Fibroblast of gingiva (primary cell): ENCODE measurements at places on chromosomes 6 and 20.

DNA sequence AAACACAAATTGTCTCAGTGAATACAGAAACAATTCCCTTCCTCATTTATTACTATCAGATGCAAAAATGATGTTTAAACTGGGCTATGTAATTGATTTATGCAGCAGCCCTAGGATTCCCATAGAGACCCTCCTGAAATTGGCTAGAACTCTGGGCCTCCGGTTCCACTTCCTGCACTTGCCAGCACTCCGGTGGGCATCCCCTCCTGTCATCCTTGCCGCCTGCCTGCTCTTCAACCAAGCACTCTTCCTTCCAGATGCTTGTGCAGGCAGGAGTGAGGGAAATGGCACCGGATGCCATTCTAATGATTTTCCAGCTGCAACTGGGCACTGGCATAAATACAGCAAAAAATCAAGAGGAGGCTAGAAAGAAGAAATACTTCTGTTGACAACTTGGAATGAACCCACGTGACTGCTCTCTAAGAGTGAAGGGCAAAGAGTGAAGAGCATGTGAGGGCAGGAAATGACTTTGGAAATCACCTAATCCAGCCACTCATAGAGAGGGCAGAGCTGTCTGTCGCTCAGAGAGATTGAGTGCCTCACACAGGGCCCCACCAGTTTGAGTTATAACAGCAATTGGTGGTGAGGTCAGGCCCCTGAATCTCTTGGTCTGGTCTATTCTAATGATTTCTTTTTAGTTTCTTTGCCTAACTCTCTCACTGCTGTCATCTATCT is 3.7 kb upstream of the NEDD9 start:
- DNase-seq, result no peak

DNA sequence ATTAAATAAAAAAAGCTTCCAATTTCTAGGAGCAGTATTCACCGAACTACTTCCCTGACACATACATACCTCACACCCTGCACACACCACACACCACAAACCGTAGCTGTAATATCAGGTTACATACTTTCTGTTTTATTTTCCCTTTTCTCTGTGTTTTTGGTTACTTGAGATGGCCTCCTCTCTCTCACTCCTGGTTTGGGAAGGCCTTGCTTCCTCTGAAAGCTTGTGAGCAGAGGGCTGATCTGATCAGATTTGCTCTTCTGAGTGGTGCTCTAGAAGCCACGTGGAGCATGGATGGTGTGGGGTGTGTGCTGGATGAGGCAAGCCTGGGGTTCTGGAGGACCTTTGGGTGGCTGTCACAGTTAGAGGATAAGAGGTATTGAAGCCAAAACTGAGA is 20.9 kb downstream of the UTRN start:
- DNase-seq, result peak; percentile 43

DNA sequence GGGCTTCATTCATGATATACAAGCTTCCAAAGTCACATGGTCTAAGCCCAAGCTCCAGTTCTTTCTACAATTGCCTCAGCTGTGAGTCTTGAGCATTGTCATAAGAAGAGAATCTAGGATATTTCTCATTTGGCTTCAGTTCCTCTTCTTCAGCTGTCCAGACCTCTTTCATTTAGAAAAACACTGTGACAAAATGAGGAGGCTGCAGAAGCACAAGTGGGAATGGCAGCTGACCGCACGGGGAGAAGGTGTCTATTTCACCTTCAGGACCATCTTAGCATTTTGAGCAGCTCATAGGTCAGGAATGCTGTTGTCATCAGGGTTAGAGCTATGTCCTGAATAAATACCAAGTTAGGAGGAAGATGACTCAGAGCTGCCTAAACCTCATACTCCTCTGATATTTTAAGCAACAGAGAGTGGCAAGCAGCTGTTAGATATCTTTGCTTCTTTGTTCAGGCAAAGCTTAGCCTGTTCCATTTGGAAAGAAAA is 390.1 kb upstream of the CITED2 start:
- peak; percentile 94 for DNase-seq

GRCh38 chr6:111461860-111462259 is 21.2 kb downstream of the REV3L start:
- no peak for DNase-seq

DNA sequence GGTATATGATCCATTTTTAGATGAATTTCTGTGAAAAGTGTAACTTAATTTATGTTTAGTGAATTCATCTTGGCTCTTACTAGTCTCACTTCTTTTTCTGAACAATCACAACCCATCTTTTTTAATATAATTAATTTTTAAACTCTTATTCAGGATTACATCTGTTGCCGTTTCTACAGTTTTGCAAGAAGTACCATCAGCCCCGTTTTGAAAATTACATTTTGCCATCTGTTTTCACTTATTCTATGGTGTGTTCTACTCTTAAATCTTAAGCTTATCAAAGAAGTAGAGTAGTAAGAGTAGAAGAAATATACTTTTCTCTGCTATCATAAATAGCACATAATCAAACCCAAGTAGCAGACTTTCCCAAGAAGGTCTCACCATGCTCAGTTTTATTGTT is 70.1 kb downstream of the ZNF292 start:
- no peak for DNase-seq

- DNase-seq, result no peak
Measured at GRCh38 chr6:141552031-141552430, 580.7 kb upstream of the GJE1 start.

DNA sequence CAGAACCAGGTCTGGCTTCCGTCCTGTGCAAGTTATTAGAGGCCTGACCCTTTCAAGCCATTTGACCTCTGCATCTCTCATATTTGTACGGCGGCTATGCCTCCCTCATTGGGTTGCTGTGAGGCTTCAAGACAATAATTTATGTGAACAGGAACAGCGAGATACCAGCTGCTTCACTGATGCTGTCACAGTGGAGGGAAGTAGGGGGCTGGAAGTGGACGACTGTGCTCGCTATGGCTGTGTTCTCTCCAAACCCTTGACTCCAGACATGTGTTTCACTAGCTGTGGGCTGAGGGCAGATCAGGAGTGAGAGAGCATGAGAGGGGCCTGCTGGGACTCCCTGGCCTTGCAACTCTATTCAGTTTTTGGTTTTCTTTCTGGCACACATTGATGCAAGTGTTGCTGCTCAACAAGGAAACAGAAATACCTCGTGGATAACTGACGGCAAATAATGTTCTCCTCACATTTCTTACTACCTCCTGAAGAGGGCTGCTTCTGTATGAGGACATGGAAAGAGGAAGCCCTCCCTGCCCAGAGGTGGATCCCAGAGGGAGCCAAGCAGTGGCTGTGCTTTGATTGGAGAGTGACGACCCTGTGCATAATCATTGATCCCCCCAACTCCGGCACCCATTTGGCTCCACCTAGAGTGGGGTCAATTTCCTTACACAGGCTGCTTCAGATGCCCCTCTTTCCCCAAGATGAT is 34.7 kb upstream of the SCP2D1 start:
- no peak for DNase-seq

DNA sequence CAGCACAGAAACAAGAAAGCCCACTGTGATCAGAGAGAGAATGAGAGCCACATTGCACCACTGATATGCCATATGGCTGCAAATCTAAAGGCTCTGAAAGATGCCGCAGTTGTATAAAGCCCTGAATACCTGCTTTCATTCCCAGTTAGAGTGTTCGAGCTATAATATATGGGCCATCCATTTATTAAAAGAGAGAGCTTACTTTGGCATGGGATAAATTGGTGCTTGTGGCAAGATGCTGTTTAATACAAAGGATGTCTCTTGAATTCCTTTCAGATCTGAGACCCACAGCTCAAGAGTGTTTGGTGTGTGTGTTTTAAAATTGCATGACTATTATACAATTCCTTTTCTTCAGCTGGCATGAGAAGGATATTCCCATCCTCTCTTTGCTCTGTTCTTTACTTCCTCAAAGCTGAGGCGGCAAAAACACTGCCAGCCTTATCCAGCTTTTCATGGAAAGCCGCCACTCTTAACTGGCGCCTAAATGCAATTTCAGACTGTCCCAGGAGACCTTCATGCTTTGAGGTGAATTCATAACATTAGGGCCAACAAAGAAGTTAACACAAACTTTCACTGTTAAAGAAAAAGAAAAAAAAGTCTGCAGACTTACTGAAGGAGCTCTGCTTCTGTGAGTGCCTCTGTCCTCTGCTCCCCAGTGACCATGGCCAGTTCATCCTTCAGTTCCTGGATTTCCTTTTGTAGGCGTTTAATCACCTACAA is 147.6 kb downstream of the KIF6 start:
- no peak for DNase-seq

DNA sequence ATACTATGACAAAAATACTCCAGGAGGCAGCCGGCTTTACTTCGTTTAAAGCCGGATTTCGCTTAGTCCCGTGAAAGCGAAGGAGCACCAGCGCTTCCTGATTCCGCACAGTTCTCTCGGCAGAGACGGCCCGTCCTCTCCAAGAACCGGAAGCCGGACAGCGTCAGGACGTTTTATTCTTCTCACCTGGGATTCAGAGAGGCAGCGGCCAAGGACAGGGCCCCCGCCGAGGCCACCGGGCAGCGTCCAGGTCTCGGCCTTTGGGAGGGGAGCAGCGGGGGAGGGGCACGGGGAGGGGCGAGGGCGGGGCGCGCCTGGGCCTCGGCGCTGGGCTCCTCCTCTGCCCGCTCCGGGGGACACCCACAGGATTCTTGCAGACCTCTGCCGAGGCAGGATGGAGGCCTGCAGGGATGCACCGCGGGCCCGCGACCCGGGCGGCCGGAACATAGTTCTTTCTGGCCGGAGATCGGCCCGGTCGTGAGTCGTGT is 2.8 kb upstream of the DIDO1 start:
- DNase-seq, result peak; percentile 62

GRCh38 chr6:39980839-39981580 is 46.7 kb upstream of the MOCS1 start:
- peak; percentile 58 for DNase-seq

- DNase-seq, result peak; percentile 89
Measured at GRCh38 chr20:45344168-45344860, 3.9 kb downstream of the SDC4 start.

GRCh38 chr20:2364044-2364443 is 16.7 kb upstream of the TGM6 start:
- DNase-seq, result peak; percentile 44

DNA sequence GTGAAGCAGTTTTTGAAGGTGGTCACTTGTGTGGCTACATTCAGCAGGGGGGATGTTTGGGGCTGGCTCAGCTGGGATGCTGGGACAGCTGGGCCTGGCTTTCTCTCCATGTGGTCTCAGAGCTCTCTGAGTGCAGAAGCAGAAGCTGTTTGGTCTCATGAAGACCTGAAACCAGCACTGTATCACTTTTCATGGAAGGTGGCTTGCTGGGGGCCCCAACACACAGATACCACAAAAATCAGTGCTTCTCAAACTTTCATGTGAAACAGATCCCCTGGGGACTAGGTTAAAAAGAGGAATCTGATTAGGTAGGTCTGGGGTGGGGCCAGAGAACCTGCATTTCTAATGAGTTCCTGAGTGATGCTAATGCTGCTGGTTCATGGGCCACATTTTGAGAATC is 347.3 kb downstream of the DHX35 start:
- DNase-seq, result no peak

GRCh38 chr20:31835977-31836852 is 9.2 kb downstream of the FOXS1 start:
- DNase-seq, result peak; percentile 78

- no peak for DNase-seq
Measured at GRCh38 chr20:31974951-31975487, 7.1 kb downstream of the XKR7 start.

GRCh38 chr6:159844737-159845645 is 44.9 kb downstream of the PNLDC1 start:
- no peak for DNase-seq

DNA sequence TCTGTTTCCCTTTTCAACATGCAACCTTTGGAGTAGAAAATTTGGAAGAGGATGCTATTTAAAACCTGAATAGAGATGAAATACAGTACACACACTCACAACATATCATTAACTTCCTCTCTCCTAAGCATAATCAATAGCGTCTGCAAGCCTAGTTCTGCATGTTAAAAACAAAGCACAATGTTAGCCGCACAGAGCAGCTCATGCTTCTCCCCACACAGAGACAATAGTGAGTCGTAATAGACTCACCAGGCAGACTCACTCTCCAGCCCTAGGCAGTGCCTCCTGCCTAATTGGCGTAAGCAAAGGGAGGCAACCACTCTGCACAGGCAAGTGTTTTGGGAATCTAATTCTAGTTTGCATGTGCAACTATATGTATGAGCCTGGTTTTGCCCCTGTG is 45.8 kb upstream of the ARID1B start:
- peak; percentile 32 for DNase-seq

DNA sequence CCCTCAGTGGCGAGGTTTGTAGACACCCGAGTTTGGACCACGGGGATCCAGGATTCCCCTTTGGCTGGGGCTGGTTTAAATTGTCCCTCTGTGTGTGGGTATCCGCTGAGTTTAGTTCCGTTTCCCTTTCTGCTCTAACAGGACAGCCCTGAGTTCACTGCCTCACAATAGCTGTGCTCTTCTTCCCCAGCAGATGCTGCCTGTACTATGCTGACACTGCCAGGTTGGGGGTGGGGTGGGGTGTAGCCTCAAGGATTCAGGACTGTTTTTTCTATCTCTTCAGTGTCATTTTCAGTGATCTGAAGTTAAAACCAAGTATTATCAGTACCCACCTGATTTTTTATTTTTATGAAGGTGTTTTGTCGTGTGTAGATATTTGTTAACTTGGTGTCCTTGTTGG is 655.0 kb downstream of the COL12A1 start:
- DNase-seq, result no peak

DNA sequence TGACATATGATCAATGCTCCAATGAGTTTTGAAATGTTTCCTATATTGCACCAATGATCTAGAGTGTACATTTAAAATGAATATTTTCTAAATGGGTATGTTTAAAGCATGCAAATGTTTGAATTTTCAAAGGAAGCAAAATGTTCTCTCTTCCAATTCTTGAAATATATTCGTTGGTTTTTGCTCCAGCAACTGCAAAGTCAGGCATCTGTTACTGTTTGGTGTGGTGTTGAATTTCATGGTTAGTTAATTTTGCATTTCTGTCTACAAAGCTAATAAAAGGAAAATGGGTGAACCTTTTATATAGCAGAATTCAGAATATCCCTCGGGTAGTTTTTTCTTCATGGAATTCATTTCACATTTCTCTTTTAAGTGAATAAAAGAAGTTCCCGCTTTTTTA is 1018.3 kb downstream of the GRIK2 start:
- DNase-seq, result no peak

DNA sequence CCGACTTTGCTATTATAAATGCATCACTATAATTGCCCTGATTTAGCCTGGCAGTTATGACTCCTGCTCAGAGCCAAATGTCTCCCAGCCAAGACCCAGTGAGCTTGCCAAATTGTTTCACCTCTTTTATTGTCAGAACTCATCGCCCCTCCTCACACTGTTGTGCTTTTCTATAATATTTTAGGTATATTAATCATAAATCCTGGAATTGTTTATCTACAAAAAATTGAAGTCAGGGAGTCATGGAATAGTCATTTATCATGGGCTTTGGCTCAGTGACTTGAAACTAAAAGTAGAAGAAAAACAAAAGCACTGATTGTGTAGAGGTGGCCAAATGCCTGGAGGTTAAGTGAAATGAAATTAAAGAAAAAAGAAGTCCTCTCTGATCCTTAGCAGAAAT is 85.6 kb downstream of the PFDN4 start:
- no peak for DNase-seq

GRCh38 chr20:63898882-63899558 is 4.1 kb downstream of the DNAJC5 start:
- DNase-seq, result no peak
